Left cardiac atrium (tissue), 4 donors: ENCODE measurements at places on chromosomes 3 and 15. TPM values are rescaled to one million over a fixed set of nuclear protein-coding genes. Genes with fewer than 3 reads are reported as not detected.

- no peak for DNase-seq
Observed at GRCh38 chr3:123941121-123941520, 19.9 kb downstream of the CCDC14 start.

Gene CLDN11
- 9.4 TPM for total RNA-seq

GRCh38 chr3:23219552-23219951 lies 16.4 kb downstream of the UBE2E2 start:
- DNase-seq, result no peak

Gene TMEM108
- 7.7 TPM for total RNA-seq

DNA sequence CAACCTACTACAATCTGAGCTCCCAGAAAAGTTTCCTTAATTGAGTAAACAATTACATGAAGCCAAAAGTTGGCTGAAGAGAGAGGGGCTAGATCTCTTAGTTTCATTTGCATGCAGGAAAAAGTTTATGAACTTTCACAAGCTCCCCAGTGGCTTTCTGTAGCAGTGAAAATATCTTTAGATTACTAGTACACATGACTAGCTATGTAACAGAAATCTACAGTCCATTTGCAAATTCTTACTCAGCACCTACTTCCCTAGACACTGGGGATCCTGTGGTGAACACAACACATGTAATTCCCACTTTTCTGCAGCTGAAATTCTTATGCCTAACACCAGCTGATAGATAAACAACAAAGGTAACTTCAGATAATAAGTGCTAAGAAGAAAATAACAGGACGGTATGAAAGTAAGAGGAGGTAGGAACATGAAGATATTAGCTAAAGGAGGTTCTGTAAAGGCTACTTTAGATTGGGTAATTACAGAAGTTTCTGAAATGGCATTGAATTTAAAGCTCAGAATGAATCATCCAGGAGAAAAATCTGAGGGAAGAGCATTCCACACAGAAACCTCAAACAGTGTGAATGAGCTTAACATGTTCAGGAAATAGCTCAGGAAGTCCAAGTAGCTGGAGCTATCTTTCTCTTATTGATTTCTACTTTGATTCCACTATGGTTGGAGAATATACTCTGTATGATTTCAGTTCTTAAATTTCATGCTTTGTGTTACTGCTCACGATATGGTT lies 204.8 kb downstream of the MAGI1 start:
- DNase-seq, result no peak
